Fibroblast of skin of right quadriceps (primary cell): ENCODE measurements at places on chromosomes 2 and 18.

GRCh38 chr2:158845859-158846258 is 50.7 kb downstream of the DAPL1 start:
- DNase-seq = peak; percentile 8

DNA sequence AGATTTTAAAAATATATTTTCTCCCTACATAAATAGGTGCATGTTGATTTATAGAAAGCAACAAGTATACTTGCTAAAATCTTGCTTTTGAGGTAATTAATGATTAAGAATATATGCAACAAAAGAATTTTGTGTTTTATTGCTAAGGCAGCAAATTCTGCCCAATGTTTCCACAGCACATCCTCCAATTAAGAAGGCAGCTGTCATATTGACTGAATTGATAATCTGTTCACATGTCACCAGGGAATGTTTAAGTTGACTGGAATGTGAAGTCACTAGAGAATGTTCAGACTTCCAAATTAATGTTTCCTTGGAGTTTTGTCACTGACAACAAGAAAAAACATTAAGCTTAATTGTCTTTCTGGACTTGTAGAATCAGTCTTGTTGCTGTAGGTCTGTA is 1602.7 kb upstream of the SLC39A10 start:
- DNase-seq = no peak

DNA sequence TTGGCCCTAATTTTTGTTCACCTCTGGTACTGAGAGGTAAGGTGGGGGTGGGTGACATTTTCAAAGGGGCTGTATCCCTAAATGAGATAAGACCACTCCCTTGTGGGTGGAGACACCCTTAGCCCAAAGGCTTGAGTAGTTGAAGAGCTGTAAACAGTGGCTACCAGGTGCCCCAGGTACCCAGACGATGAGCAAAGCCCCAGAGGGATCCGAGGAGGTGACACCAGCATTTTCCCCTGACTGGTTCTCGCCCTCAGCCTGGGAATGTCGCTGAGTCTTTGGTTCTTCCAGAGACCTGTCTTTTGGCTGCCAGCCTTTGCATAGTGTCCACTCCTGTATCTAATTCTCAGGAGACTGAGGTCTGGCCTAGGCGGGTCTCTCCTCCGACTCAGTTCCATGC is 36.5 kb downstream of the RRM2 start:
- no peak for DNase-seq

DNA sequence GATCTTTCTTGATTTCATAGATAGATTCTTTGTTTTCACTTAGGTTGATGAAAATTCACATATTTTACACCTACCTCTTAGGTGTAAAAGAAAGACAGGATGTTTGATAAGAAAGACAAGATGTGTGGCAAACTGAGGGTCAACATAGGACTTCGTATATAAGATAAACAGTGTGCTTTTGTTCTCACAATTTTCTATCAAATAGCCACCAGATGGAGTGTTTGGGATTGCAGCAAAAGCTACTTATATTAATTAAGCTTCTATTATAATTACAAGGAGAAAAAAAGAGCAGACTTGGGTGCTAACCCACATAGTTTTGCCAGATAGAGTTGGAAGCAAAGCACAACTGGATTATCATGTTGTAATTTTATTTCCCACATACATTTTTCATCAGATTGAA is 232.9 kb downstream of the CDH7 start:
- DNase-seq = no peak

GRCh38 chr2:56232912-56233311 is 49.1 kb downstream of the CCDC85A start:
- DNase-seq = no peak

- DNase-seq = peak; percentile 11
Observed at GRCh38 chr2:47784352-47784851, 1.5 kb downstream of the MSH6 start.
